Fibroblast of skin of scalp (primary cell): ENCODE measurements at places on chromosomes 5 and 9.

GRCh38 chr9:80649001-80649420 lies 1040.3 kb downstream of the TLE1 start:
- peak; percentile 87 for DNase-seq

- DNase-seq: no peak
Measured at GRCh38 chr9:128146591-128147120, 2.6 kb upstream of the LCN2 start.

- no peak for DNase-seq
Measured at GRCh38 chr5:77563475-77563874, 71.4 kb upstream of the WDR41 start.

DNA sequence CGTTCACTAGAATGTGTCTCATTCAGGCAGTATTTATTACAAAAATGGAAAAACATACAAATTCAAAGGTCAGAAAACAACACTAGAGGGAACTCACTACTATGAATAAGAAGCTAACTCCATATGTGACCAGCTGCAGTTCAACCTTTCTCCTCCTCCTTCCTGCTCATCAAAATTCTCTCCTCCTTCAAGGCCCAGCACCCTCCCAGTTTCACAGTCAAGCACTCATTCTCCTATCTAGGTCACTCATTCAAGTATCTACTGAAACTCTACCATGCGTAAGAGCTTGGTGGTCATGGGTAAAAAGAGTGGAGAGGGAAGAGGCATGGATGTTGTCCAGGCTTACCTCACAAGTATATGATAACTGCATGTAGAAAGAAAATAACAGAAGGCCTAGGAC lies 27.7 kb downstream of the ECPAS start:
- DNase-seq: no peak

GRCh38 chr5:167294882-167295680 lies 996.4 kb upstream of the WWC1 start:
- peak; percentile 89 for DNase-seq

DNA sequence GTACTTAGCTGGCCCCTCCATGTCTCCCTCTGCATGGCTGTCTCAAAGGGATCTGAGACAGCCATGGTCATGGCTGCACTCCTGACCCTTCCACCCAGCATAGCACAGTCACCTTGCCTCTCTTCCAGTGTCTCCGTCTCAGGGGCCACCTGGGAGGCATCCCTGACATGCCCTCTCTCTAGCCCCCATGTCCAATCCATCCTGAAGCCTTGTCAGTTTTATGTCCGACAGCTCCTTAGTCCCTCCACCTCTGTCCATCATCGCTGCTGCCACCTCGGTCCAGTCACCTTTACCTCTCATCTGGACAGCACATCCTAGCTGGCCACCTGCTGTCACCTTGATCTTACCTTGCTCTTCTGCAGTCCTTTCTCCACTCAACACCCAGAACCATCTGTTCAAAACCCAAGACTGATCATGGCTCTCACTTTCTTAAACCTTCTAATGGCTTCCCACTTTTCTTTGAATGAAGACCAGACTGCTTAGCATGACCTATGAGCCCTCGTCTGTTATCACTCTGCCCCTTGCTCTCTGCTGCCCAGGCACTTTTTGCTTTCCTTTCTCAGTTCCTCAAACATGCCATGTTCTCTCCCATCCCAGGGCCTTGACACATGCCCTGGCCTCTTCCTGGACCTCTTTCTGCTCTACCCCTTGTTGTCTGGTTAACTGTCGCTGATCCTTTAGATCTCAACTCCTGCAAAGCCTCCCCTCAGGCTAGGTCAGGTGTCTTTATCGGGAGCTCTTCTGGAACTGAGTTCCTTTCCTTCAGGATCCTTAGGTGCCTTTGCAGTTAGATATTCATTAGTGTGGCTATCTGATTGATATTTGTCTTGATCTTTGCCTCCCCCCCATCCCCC lies 181.8 kb upstream of the PITX1 start:
- DNase-seq: no peak

DNA sequence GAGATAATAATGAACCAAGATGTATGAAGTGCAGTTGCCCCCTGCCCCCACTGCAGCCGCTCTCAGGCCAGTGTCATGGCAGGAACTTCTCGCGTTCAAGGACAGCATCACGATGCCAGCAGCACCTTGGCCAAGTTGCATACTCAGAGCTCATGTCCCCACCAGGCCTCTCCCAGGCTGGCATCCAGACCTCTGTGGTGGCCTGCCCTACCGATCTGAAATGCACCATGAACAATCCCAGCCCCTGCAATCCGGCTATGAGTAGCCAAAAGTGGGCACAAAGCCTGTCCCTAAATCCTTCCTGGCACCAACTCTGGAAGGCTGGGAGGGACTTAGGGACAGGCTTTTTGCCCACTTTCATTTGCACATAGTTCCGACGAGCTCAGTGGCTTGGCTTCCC lies 140.9 kb downstream of the PAX5 start:
- DNase-seq: no peak

- DNase-seq: peak; percentile 44
Measured at GRCh38 chr5:88889189-88890069, 6.4 kb upstream of the MEF2C start.

DNA sequence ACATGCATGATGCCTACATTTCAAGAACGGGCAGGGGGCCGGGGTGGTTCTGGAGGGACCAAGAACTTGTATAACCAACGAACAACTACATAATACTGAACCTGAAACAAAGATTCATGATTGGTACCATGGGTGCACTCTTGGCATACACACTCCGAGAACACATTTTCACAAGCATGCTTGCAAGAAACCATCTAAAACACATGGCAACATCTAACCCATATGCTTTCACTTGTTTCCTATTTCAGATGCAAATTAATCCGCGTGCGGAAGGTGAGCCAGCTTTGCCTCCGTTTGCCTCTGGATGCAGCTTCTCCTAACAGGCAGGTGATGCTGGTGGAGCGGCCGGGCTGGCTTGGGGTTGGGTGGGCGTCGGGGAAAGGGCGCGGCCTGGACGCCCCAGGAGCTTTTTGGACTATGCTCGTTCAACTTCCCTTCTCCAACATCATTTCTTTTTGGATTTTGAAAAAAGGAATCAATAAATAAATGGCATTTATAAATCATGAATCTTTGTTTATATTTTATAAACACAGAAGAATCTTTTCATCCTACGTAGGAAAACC lies 12.5 kb upstream of the SEC16A start:
- no peak for DNase-seq

DNA sequence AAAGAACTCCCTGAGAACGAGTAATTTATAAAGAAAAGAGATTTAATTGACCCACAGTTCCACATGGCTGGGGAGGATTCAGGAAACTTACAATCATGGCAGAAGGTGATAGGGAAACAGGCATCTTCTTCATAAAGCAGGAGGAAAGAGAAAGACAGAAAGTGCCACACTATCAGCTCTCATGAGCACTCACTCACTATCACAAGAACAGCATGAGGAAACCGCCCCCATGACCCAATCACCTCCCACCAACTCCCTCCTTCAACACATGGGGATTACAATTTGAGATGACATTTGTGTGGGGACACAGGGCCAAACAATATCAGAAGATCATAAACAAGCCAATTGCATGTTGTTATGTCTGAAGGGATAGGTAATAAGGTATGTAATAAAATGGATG lies 935.9 kb upstream of the COX7C start:
- DNase-seq: no peak

GRCh38 chr9:37905776-37906175 lies 1.8 kb upstream of the SLC25A51 start:
- no peak for DNase-seq

DNA sequence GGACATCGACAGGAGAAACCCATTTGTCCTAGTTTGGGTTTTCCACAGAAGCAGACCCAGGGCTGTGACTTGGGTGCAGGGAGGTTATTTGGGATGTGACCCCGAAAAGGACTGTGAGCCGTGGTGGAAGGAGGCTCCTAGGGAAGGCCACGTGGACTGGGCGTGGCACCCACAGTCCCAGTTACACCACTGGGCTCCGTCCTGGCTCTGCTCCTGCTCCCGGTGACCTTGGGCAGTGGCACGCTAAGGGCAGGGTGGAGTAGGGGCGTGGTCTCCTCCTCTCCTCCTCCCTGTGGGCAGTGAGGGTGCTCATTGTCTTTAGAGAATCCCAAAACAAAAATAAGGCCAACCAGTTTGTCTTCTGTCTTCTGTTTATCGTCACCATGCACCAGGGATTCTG lies 190.1 kb downstream of the GADD45G start:
- no peak for DNase-seq

GRCh38 chr5:101435768-101436167 lies 532.7 kb upstream of the ST8SIA4 start:
- no peak for DNase-seq

DNA sequence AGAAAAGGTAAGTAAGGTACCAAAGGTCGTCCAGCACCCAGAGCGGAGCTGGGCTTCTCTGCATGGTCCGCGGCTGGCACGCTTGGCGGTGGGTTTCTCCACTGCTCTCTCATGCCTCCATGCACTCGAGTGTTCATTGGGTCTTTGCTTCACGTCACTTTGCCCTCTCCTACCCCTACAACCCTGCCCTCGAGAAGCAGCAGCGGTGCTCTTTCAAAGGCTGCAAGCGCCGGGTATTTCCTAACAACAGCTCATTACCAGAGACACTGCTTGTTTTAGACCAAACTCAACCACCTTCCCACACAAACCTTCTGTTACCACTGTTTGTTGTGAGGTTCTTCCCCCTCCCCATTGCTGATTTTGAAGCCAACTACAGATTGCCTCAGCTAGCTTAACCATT lies 21.5 kb upstream of the ZBTB34 start:
- DNase-seq: no peak

- DNase-seq: no peak
Measured at GRCh38 chr5:39176759-39177630, 42.4 kb downstream of the FYB1 start.

DNA sequence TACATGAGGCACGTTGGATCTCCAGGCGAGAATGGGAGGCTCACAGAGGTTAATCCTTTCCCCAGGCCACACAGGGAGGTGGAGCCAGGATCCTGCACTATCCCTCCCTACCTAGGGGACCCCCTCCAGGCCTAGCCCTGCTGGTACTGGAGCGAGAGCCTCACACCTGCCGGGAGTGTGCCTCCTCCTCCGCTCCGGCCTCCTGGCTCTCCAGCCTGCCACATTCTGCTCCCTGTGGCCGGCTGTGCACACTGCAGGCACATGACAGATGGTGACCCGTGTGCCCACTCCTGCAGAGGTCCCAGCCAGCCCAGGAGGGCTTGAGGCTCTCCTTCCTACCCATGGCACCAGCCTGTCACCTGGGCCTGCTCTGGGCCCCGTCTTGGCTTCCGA lies 93.4 kb downstream of the RXRA start:
- no peak for DNase-seq

GRCh38 chr5:9396285-9396770 lies 149.5 kb downstream of the SEMA5A start:
- DNase-seq: no peak

- DNase-seq: no peak
Measured at GRCh38 chr5:39368116-39368515, 3.8 kb upstream of the C9 start.

DNA sequence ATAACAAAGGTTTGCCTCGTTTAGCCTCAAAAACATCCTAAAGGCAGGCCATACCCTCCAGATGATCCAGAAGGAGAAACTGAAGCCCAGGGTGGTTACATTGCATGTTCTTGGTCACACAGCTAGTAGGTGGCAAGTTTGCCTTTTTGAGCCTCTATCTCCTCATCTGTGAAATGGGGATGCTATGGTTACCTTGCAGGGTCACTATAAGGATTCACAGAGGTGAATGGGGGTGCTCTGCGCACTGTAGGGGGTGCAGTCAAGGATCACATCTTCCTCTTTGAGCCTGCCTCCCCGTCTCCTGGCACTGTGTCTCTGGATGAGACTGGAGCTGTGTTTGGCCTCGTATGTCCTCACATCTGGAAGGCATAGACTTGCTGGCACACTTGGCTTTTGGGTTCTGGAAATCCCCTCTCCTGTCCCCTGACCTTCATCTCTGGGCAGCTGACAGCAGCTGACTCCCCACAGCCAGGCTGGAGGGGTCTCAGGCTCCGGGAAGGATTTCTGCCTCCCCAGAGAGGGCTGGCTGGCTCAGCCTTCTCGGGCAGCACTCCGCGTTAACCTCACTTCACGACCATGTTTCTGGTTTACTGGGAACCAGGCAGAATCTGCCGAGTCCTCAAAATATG lies 167.7 kb downstream of the RGS3 start:
- no peak for DNase-seq

DNA sequence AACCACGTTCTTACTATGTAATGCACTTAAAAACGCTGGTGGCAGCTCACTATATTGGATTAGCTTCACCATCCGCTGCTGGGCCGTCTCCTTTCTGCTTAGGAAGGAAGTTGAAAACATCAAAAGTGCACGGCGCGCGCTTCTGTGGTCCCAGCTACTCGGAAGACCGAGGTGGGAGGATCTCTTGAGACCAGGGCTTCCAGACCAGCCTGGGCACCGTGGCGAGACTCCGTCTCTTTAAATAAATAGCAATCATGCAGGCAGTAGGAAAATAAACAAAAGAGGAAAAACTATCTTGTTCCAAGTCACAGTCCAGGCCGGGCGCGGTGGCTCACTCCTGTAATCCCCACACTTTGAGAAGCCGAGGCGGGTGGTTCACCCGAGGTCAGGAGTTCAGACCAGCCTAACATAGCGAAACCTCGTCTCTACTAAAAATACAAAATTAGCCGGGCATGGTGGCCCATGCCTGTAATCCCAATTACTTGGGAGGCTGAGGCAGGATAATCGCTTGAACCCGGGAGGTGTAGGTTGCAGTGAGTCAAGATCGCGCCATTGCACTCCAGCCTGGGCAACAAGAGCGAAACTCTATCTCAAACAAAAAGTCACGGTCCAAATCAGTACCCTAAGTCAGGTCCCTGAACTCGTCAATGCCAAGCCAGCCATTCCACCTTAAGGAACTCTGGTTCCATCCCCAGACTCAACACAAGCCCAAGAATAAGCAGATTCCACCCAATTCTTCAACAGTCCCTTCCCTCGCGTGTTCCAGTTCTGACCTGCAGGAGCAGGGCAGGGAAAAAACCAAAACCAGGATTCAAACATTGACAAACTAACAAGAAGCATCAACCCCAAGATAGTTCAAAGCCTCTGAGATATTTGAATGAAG lies 1.0 kb upstream of the GOLGA1 start:
- DNase-seq: peak; percentile 55

- peak; percentile 87 for DNase-seq
Measured at GRCh38 chr9:112866662-112867274, 23.9 kb downstream of the SLC46A2 start.

- no peak for DNase-seq
Measured at GRCh38 chr5:179762079-179762780, 29.6 kb downstream of the MAML1 start.
